ENCODE measurements at places on chromosomes 7 and 10.
A peak's percentile ranks its signal among the peaks of the same experiment; 100 is the strongest.

DNA sequence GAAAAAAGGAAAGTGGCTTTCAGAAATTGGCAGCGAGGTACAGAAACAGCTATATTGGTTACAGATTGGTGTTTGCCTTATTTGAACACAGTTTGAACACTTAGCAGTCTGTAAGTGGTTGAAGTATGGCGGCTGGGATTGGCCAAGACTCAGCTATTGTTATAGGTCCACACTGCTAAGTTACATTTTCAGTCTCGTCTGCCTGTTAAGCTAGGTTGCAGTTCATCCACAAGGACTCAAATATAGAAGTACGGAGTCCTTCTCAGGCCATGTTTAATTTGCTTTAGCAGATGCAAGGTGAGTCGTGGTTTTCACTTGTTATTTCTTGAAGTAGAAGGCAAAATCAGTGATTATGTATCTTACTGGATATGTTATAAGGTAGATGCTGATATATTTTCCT is 73.1 kb downstream of the STK31 start:
- DNase-seq, result no peak

- no peak for DNase-seq
These were observed 112.3 kb upstream of the FAM133B start for GRCh38 chr7:92702535-92702934.

- no peak for DNase-seq
These were observed at the start of gene DLX5 for GRCh38 chr7:97024209-97025129. Gene DLX5 (minus strand): TSS chr7:97024831. CDS start chr7:97024623, 208 bp downstream.

- no peak for DNase-seq
These were observed 171.7 kb upstream of the PFKP start for GRCh38 chr10:2895594-2896196.

DNA sequence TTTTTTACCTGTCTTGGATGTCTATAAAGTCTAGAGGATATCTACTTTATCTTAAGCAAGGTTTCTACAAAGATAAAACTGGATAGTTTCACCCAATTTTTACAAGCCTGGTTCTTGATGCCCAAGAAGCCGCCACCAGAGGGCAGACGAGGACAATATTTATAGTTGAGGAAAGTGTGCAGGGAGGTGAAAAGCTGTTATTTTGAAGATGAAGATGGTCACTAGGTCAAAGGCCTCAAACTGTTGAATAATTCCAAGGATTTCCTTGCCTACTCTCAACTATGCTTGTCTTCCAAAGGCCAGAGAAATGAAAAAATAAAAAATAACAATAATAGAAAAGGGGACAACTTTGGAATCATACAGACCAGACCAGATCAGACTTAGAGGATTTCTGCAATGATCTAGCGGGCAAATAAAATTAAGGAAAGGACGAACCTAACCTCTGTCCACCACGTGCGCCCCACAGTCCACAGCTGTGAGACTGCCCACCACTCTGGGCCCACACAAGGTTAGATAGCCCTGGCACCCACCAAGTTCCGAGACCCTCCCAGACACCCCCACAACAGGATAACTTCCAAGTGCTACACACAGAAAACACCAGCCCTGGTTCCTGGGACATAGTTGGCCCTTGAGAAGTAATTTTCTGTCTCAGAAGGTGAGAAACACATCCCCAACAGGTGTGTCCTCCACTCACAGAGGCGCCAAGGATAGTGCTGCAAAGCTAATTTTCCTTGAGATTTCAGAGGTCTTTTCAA is 2.8 kb downstream of the PKD1L1 start:
- peak; percentile 83 for DNase-seq

DNA sequence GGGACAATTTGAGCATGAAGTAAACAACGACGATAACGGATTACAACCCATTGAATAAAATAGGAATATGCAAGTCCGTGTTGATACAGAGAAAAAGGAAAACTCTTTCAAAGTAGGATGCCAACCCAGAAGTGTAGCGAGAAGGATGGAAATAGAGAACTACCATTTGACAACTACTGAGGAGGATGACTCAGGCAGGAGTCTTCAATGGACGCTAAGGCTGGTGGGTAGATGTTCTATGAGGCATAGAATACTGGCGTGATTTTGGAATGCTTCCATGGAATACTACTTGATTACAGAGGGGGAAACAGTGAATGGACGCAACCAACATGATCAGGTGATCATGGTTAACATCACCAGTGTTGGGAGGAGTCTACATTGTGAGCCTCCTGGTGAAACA is 828 bp upstream of the CFAP70 start:
- DNase-seq, result peak; percentile 5

- peak; percentile 29 for DNase-seq
These were observed 61.3 kb downstream of the RAPGEF5 start for GRCh38 chr7:22295402-22296264.

DNA sequence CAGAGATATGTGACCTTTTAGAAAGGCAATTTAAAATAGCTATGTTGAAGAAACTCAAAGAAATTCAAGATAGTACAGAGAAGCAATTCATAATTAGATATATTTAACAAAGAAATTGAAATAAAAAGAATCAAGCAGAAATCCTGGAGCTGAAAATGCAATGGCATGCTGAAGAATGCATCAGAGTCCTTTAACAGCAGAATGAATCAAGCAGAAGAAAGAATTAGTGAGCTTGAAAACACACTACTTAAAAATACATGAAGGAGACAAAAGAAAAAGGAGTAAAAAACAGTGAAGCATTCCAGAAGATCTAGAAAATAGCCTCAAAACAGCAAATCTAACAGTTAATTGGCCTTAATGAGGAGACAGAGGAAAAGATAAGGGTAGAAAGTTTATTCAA is 20.0 kb downstream of the ZPBP start:
- DNase-seq, result no peak

DNA sequence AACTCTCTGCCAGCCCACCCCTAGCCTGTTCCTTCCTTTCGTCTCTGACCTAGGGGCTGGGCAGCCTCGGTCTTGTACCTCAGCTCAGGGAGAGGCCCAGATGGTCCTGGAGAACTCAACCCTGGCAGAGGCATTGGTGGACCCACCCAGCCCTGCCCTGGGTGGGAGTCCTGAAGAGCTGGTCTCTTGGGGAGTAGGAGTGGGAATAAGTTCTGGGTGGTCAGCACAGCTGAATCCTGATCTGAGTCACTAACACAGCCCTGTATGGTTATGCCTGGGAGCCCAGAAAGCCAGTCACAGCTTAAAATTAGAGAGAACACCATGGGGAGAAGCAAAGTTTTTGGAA is 84.0 kb downstream of the SORBS1 start:
- no peak for DNase-seq

DNA sequence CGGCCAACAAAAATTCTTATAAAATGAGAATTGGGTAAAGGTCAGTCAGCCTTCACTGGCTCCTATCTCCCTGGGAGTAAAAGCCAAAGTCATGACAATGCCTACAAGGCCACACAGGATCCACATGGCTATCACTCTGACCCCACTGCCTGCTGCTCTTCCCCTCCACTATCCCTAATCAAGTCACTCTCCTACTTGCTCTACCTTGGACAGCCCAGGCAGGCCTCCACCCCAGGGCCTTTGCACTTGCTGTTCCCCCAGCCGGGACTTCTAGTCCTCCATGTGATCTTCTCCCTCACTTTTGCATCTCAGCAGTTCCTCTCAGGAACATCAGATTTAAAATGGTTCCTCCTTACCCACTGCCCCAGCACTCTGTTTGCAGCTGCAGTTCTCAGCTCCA is 50.6 kb downstream of the PRR15 start:
- DNase-seq, result no peak

DNA sequence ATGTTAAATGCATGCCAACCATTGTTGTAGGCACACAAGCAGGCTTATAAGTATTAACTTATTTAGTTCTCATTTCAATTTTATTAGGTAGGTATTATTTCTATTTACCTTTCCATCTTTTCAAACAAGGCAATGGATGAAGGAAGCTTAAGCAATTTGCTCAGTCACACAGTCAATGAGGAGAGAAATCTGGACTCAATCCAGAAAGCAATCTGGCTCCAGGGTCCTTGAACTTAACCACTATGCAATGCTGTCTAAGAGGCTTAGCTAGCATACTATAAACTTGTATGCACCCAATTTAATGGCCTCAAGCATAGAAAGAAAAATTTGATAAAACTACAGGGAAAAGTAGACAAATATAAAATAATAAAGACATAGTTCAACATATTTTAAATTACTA is 88.6 kb downstream of the VWDE start:
- no peak for DNase-seq

DNA sequence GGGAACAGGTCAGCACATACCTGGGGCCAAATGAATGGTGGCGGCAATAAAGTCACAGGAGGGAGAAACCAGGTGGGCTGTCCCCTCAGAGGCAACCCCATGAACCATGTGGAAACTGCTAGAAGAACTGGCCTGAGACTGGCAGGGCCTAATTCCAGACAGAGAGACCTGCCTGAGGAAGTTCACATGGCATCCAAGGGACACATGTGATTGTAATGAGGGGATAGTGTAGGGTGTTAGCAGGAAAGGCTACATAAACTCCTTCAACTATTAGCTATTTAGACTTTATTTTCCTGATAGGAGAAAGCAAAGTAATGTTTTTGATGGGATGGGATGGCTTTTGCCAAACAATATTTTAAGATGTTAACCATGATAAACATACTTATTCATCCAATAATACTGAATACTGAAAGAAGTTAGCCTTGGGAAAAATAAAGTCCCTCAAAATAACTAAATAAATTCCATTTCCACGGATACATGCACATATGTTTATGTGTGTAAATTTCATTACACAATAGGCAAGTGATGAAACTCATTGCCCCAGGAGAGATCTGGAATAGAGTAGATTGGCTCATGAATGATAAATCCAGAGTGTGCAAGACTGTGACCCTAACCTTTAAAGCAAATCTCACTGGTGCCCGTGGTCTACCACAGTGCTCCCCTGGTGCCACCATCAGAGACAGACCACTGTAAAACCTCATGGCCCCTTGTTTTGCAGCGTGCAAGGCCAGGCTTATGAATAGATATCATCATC is 137.0 kb downstream of the NRF1 start:
- peak; percentile 17 for DNase-seq

- no peak for DNase-seq
These were observed 18.1 kb downstream of the CALN1 start for GRCh38 chr7:72394016-72394415.

DNA sequence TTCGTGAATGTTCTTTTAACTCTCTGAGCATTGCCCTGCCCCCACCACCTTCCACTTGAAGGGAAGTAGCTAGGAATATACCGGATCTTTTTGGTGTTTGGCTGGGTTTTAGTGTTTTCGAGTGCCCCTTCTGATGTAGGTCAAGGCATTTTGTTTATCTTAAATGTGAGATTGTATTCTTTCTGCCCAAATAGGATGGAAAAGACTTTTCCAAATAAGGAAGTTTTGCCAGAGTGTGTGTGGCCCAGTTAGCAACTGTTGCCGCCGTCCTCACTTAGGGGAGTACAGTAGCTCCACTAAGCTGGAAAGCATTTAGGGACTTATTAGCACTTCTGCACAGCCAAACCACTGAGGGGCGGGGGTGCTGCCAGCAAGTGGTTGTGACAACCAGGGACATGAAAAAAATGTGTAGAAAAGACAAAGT is 29.8 kb upstream of the VCL start:
- DNase-seq, result peak; percentile 50

DNA sequence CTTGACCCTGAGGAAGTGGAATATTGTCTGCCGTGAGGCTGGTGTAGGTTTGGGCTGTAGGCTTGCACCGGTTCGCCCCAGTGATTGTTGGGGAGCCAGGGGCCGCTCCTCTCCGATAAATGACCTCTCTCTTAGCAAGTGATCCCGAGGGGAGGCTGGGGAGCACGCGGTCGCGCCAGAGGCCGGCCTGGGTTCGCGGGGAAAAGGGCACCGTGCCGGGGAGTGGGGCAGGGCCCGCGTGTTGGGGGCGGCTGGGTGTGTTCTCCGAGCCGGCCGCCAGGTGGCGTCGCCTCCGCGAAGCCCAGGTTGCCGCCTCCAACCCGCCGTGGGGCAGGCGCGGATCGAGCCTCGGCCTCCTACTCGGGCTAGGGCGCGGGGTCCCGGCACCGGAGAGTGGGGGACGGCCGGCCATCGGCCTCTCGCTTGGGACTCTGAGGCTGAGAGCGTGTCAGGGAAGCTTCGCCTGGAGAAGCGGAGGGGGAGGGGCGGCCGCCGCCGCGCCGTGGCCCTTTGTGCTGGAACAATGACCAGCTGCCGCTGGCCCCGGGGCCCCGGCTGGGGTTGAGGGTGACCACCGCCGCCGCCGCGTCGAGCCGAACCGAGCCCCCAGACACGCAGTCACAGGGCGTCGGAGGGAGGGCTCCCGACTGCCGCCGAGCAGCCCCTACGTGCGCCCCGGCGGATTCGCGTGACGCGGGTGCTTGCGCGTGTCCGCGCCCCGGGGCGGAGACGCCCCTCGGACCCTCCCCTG is 442 bp upstream of the LZTS2 start:
- DNase-seq, result peak; percentile 71

- DNase-seq, result no peak
These were observed 155.2 kb upstream of the TPK1 start for GRCh38 chr7:144991041-144991440.

- DNase-seq, result no peak
These were observed 83.5 kb upstream of the INSIG1 start for GRCh38 chr7:155213955-155214740.

GRCh38 chr10:35195361-35196306 is 69.0 kb downstream of the CREM start:
- peak; percentile 98 for DNase-seq

GRCh38 chr10:103564776-103565520 is 71.4 kb downstream of the NEURL1 start:
- no peak for DNase-seq

- peak; percentile 60 for DNase-seq
These were observed 21.2 kb downstream of the ZMIZ2 start for GRCh38 chr7:44769776-44770294.

All from cardiac fibroblast (primary cell).